ENCODE measurements at places on chromosomes 6 and 20.

DNA sequence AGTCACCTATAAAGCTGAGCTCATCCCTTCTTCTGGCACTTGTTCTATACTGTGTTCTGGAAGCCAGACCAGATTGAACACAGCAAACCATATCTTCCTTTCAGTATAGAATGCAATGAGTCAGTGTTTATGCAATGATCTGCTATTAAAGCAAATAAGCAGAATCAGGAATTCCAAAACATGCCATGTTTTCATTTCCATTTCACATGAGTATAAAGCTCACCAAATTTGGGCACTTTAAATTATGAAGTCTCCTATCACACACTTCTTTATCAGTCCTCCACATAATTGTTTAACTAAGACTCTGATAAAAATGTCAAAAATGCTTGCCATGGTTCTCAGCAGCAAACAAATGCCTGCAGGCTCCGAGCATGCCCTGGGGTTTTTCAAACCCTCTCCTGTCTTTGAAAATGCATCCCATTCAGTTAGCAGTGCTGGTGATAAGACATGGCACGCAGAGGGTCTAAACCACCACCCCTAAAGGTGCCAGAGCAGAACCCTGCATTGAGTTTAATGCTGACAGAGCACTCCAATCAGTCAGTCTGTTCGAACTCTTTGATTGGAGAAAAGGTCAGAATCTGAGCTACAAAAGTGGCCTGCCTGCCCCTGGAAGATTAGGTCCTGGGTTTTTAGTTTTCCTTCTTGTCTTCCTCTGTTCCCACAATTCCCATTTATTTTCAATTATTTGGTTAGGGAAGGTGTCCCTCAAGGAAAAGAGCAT, 234.1 kb downstream of the GMPR start:
- DNase-seq, result no peak

DNA sequence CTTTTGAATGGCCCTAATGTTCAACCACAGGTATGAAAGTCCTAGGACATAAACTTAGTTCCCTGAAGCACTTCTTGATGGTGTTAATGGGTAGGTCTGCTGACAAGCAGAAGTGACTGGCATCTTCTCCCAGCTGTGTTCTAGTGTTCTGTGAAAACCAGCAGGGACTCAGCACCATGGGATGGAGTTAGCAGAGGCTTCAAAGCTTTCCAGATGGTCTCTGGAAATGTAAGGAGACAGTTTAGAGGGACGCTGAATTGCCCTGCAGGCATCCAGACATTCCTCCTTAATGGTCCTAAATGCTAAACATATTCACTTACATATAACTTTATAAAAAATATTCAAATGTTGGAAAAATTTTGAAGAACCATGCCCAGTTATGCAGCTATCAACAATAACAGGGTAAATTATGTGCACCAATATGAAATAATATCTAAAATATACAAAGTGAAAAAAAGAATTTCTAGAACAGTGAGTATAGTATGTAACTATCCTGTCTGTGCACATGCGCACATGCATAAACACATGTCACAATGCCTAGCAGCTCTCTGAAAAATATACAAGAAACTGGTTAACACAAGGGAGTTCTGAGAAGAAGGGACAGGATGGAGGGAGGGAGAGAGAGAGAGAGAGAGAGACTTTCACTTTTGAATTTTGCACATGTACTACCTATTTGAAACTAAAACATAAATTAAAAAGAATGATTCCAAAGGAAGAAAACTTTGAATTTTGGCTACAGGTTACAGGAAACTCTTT, 87.2 kb downstream of the PRDM1 start:
- DNase-seq, result no peak

DNA sequence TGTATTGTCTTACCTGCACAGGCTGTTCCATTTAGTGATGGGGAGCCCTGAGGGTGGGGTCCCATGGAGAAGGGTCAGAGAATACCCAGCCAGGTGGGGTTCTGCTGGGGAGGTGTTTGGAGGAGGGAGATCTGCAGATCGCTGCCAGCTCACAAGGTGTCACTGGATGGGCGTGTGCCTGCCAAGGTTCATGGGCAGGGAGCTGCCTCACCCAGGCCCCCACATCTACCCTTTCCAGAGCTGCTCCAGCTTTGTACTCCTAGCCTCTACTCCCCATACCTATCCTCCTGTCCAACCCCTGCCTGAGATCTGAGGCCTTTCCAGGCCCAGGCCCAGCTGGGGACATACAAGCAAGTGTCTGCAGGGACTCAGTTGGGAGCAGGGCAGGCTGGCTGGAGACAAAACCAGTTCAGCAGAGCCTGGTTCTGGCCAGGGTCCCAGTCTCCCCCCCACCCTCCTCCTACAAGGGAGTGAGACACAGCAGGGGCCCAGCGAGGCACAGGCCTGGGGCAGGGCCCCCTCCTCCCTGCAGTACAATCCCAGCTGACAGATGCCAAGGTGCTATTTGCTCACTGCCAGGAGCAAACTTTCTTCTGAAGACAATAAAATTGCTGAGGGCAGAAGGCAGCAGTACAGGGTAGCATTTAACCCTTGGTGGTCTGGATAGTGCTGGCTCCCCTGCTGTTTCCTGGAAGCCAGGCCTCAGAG, 19.7 kb downstream of the SPDEF start:
- DNase-seq, result peak; percentile 14

DNA sequence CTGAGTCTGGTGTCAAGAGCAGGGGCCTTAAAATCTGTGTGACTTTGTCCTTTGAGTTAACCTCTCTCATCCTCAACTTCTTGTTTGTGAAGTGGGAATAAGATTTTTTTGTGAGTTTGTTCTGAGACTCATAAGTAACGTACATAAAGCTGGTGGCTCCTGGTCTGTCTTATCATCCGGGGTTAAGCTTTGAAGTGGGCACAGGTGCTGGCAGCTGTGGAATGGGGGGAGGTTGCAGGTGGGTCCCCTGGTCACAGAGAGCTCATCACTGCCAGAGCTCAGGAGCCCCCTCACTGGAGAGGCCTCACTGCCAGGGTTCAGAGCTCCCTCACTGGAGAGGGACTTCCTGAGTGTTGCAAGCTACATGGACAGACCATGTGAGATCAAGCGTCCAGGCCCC, 174.1 kb downstream of the NRN1 start:
- DNase-seq, result no peak

DNA sequence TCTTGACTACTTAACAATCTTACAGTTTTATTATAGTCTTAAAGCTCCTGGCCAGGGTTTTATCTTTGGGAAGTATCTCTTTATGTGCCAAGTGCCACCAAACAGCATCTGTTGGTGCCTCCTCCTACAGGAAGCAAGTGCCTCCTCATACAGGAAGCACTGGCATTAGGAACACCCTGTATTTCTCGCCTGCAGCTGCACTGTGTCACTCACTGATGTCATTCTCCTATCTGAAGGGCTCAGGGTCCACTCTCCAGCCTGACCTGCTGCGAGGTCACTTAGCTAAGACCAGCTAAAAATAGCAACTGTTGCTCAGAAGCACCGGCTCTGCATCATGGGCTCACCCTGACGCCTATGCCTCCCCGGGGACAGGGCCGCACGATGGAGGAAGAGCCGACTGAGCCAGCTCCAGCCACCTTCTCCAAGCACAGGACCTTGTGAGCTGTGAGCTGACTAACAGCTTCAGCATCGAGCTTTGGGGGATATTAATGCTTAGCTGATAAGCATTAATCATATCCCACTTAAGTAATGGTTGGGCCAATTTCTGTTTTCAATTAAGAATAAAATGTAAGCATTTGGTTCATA, 66.3 kb upstream of the CD93 start:
- no peak for DNase-seq

- DNase-seq, result peak; percentile 24
Measured at GRCh38 chr6:20599302-20600051, 65.2 kb downstream of the CDKAL1 start.

- no peak for DNase-seq
Measured at GRCh38 chr6:75824160-75824559, 75.1 kb downstream of the MYO6 start.

- DNase-seq, result no peak
Measured at GRCh38 chr20:5400164-5400762, 83.5 kb upstream of the PROKR2 start.

DNA sequence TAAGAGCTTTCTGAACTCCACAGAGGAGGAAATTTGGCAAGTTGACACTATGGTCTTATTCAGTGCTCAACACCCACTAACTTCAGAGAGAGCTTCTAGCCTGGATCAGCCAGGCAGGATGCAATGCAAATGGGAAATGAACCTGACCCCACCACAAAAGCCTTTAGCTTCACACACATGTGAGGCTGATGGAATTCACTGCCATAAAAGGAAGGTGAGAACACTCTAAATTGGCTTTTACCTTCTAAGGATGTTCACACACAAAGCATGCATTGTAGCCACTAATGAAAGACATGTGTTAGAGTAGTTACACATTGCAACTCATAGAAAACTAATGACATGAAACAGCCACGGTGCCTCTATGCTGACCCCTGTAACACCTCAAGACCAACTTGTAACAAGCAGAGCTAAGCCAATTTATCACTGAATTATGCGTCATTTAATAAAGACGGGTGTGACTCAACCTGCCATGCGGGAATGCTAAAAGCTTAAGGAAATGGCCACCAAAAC, 262.1 kb downstream of the HACE1 start:
- no peak for DNase-seq

- no peak for DNase-seq
Measured at GRCh38 chr6:161356167-161356854, 82.5 kb upstream of the AGPAT4 start.

DNA sequence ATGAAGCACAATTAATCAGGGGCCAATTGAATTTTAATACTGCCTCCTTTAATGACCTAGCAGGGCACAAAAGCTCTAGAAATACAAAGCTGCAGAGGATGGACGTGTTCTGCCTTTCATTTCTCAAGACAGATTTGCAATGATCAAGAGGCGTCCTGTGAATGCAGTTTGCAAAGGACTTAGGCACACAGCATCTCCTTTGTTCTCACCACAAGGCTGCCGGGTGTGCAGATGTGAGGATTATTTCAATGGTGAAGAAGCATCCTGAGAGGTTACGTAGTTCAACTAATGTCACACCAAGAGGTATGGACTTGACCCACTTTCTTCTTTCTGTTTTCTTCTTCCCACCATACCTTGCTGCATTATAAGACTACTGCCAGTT, 42.9 kb upstream of the SPTLC3 start:
- no peak for DNase-seq

DNA sequence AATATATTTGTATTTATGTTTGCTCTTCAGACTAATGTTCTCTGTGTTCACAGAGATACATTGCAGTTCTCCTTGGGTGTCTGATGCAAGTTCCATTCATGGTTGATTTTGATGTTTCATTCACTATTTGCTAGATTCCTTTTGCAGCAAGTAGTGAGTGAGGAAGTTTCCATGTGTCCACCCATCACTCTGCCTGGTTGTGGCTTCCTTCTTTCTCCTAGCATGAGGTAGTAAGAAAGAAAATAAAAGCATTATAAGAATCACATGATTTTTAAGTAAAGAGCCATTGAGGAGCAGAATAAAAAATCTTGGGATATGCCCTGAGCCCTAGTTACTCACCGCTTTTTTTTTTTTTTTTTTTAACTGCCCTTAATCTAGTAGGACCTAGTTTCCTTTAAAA, 8.7 kb downstream of the SASH1 start:
- DNase-seq, result no peak

GRCh38 chr6:21164768-21165326, 428.7 kb upstream of the SOX4 start:
- DNase-seq, result no peak

- no peak for DNase-seq
Measured at GRCh38 chr6:157253017-157253416, 70.3 kb downstream of the TMEM242 start.

GRCh38 chr20:62523473-62524203, 47.8 kb upstream of the GATA5 start:
- no peak for DNase-seq

DNA sequence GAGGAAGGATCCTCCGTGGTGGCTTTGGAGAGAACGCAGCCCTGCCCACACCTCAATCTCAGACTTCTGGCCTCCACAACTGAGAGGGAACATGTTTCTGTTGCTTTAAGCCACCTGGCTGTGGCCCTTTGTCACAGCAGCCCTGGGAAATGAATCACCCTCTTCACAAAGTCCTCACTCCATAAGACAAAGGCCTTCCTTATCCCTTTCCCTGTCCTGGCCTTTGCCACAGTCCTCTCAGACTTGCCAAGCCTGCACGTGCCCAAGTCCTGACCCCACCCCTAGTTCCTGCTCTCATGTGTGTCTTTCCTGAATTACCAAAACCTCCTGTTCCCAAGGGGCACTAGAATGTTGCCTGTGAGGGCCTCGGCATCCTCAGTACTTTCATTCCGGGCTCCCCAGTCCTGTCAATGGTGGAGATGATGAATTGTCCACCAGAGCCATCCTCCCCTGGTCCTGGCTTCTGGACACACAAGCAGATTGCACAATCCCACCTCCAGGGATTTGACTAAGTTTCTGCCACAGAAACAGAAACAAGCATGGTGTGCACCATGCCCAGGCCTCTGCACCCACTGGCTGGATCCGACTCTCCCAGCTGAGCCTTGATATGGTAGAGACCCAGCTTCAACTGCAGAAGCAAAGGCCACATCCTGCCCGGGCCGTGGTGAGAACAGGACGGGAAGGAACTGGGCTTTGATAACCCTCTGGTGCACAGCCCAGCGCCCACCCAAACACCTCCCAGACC, 232.6 kb upstream of the PDE10A start:
- DNase-seq, result no peak

GRCh38 chr6:14375930-14376329, 258.4 kb downstream of the CD83 start:
- no peak for DNase-seq

DNA sequence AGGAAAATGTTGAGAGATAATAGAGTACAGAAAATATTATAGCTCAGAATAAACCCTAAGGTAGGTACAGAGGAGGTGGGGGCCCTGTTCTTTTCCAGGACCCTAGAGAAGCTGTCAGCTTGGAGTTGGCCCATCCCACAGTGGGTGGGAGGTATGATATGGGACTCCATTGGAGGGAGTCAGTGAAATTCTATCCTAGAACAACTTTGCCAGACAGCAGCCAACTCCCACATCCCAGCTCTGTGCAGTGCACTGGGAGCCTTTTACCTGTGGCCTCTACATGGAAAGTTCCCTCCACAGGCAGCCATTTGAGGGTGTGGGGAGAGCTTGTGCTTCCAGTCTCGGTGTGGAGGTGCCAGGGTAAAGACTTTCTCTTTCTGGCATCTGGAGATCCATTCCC, 36.8 kb upstream of the CLIC5 start:
- DNase-seq, result no peak

DNA sequence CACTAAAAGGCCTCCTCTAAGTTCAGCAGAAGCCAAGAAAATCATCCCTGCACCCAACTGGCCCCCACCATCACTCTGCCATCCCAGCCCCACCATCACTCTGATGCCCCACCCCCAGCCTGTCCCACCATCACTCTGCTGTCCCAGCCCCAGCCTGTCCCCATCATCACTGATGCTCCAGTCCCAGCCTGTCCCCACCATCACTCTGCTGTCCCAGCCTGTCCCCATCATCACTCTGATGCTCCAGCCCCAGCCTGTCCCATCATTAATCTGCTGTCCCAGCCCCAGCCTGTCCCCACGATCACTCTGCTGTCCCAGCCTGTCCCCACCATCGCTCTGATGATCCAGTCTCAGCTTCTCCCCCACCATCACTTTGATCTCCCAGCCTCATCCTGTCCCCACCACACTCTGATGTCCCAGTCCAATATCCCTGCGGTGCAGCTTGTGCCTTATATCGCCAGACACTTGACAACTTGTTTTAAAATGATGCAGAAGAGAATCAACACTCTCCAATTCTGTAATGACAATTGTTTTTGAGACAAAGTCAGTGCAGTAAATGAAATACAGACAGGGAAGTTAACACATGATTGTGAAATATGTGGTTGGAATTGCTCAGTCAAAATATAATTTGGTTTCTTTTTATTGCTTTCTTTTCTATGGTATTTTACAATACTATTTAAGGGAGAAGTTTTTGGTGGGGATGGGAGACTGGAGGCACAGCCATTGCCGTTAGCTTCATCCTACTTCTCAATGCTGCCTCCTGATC, 100.8 kb downstream of the TNFAIP3 start:
- DNase-seq, result no peak

GRCh38 chr6:135310291-135310690, 129.2 kb downstream of the MYB start:
- no peak for DNase-seq

All from NCI-H774 (cell line).